ENCODE measurements at places on chromosomes 6 and 20. TPM values are rescaled to one million over a fixed set of nuclear protein-coding genes. Genes with fewer than 3 reads are reported as not detected.

- DNase-seq, result no peak
Observed at GRCh38 chr20:10316582-10316981, 98.0 kb downstream of the SNAP25 start.

DNA sequence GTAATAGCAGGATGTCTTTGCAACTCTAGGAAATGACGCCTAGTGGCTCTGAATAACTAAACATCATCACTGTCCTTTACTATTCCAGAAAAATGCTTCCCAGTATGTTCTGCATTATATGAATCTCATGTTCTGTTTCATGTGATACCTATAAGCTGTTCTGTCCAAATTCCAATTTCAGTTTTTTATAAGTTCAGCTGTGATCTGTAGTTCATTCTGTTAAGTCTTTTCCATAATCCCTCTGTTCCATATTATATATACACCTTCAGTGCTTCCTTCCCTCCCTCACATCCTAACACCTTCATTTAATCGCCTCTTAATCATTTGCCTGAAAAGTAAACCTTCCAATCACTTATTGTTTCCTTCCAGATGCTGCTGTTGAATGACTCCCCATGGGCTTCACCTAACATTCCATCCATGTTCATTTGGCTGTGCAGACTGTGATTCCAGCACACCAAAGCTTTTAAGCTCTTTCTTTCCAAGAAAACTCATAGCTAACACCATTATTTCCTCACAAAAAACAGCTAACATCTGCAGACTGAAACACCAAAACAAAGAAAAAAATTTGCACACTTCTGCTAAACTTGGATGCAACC lies 18.6 kb downstream of the HMGCLL1 start:
- no peak for DNase-seq

DNA sequence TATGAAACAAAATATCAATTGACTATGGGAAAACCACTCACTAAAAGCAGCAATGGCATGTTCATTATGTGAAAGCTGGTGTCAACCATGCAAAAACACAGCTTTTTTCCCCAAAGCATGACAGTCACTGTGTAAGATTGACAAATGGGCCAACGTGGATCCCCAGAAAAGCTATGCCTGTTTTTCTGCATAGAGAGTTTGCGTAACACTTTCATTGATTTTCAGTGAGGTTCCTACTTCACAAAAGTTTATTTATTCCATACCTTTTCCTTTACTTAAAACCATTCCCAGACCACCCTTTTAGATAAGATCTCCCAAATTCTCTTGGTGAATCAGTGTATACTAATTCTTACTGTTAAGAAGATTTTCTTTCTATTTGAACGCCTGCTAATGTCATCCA lies 138.4 kb upstream of the GLP1R start:
- no peak for DNase-seq

GRCh38 chr20:1415667-1416468 lies 23.0 kb upstream of the FKBP1A start:
- DNase-seq, result no peak

- no peak for DNase-seq
Observed at GRCh38 chr6:16688984-16689636, 72.2 kb downstream of the ATXN1 start.

DNA sequence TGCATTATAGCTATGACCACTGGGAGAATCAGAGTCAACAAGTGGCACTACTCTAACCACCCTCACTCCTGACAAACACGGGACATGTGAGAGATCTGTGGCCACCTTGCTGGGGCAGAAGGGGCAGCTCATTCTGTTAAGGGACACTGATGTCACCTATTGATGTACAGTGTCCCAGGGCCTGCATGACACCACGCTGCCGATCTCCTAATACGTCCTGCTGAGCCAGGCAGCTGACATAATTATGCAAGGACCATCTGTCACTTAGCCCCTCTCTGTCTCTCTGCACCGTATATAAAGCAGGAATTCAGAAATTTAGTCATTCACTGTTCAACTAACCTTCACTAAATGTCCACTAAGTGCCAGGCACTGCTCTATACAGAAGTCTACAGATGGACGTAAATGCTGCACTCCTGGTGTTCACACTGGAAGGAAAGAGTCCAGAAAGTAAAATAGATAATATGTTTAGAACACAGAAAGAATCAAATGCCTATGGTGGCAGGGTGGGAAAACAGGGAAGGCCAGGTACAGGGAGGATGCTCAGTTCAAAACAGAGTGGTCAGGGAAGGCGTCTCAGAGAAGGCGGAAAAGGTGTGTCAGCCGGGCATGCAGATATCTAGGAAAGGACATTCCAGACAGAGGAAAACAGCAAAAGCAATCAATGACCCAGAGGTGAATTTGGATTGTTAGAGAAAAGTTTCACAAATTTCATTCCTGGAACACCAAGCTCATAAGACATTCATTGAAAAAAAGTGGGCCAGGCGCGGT lies 173.8 kb downstream of the ZNF217 start:
- no peak for DNase-seq

DNA sequence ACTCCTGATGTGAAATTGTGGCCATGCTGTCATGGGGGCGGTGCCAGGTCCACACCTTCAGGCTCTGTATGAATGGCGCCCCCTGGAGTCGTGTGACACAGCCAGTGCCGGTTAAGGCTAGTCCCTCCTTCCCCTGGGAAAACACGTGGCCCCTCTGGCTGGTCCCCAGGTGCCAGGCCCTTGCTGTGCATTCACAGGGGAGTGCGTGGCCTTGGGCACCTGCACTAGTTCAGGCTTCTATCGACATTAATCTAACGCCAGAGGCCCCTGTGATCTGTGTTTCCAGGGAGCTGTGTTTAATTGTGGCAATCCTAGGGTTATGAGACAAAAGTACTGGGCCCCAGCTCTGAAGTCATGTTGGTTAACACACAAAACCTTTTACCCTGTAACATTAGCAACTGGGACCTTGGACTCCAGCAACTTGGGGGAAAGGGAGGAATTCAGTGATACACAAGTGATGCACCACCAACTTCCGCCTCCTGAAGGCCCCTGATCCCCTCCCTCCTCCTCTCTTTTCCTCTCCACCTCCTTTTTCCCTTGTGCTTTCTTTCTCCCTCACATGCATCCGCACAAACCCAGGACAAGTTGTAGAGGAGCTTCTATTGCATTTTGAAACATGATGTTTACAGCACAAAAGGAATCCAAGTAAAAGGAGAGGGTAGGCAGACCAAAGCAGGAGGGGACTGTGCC lies 74.0 kb downstream of the SSR1 start:
- peak; percentile 92 for DNase-seq

GRCh38 chr6:47031656-47032055 lies 10.5 kb downstream of the ADGRF1 start:
- DNase-seq, result no peak

DNA sequence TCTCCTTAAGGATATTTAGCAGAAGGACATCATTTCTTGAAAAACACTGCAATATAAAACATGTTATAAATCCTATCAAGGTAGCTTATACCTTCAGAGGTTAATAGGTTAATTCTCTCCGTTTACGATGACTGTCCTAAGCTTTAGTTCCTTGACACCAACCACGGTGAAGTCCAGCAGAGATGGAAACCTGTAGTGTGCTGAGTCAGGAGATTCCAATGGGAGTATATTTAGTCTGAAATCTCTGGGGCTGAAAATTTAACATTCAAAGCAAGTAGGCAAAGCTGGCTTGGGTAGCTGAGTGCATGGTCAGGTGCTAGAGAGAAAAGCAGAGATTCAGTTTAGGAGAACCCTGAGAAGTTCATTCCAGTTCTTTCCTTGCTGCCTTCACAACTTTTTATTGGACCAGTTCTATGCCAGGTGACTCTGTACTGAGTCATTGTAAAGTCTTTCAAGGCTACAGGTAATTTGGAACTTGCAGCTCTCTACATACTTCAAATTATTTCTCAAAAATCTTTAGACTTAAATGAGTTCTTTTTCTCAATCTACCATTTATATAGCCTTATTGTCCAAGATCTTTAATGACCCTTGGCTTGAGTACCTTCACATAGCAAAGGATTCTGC lies 1009.4 kb upstream of the FLRT3 start:
- no peak for DNase-seq

DNA sequence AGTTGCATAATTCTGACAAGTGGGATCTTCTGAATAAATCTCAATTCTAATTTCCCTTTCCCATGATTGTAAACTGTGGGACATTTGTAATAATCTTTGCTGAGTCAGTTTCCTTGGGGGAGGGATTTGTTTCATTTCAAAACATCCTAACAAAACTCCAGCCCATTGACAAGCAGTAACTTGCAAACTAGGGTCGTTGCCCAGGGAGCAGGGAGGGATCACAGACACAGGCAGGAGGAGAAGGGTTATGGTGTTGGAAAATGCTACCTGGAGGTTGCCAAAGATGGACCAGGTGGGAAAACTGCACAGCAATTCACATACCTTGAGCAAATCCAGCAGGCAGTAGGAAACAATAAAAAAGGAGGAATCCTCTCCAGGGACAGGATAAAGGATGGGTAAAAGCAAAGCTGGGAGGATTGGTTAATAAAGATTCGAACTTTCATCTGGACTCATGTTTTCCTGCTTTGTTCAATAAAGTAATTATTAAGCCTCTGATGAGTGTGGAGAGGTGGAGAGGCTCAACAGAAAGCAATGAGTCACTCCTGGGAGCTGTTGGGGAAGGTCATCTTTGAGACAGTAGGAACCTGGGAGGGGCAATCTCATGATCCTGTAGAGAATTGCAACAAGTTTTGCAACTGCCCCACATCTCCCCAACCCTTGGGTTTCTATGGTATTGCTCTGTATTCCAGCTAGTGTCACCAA lies 87.3 kb upstream of the AKIRIN2 start:
- DNase-seq, result peak; percentile 50

GRCh38 chr6:54624779-54625178 lies 221.8 kb upstream of the FAM83B start:
- DNase-seq, result no peak

DNA sequence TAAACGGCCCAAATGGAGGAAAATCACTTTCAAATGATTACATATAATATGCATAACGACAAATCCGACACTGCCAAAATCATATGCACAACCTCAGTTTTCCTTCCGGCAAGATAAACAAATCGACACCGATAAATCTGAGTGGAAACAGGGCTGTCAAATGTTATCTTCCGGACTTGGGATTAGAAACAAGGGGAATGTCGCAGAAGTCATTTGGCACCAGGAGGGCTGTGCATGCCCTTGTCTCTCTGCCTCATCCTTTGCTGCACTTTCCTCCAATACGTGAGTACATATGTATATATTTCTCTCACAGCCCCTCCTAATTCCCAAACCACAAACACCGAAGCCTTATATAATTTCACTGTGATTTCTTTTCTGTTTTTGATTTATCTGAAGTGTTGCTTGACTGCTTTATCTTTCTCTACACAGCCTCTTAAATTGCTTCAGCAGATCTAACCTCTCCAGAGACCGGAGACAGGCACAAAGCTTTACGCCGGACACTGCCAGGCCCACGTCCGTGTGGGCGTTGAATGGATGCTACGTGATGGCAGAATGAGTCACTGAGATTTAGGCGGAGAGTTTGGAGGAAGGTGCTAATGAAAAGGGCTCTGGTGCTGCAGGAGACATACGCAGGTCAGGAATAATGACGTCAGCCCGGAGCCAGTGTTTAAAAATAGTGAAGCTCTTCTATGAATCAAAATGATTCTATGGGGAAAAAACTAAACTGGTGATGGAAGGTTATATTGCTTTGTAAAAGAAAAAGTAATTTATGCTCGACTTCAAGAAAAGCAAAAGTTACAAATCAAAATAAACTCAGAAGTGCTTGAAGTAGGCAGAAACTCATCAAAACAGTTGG lies 21.0 kb upstream of the PRELID3B start:
- DNase-seq, result no peak

- DNase-seq, result no peak
Observed at GRCh38 chr20:53623454-53624211, 30.0 kb upstream of the ZNF217 start.

DNA sequence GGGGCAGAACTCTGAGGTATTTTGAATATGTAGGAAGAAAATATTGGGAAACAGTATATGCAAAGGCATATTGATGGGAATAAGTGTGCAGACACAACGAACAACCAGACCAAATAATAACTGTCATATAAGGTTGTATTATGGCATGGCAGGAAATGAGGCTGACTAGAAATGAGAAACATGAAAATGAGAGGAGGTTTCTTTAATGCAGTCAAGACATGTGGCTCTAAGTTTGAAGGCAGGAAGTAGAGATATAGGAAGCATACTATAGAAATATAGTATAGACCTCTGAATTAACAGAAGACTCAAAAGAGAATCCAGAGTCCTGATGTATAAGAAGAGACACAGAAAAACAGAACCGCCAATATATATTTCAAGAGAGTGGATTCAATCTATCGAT lies 459.7 kb upstream of the PTCHD4 start:
- DNase-seq, result no peak

DNA sequence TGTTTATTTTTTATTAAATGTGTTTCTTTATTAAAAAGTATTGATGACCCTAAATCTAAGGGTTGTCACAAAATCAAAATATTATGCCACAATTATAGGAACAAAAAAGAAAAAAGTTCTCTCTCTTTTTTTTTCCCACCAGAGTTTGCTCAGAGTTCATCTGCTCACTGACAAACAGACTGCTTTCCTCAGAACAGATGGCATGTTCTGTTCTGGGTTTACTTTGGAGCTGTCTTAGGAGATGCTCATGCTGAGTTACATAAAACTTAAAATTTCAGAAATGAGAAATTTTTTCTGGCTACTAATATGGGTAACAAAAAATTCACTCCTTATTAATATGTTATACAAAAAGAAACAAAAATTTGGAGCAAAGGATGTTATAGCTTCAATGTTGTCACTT lies 30.3 kb downstream of the STK38 start:
- DNase-seq, result no peak

DNA sequence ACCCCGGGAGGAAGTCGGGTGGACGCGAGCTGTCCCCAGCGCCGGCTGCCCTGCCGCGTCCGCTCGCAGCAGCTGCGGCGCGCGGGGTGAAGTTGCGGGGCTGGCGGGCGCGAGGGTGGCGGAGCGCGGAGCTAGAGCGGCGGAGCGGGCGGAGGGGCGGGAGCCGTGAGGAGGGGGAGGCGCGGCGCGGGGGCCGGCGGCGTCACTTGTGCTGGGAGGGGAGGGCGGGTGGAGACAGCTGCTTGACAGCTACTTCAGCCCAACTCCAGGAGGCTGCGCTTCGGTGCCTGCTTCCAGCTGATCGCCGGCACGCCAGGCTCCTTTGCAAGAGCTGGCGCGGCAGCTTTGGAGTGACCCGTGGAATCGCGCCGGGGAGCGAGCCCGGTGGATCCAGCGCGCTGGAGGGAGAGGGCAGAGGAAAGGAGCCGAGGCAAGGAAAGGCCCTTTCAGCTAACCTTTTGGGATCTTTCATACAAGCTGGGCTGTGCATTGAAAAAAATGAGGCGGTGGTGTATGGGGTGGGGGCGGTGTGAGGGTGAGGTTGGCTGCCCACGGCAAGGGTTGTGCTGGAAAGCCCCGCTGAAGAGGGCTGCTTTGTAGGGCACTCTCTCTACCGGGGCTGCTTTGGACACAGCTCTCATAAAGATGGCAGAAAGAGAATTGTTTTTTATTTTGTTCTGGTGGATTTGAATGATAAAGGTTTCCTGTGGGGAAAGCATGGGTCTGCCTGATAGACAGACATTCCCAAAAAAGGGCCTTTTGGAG lies 24.6 kb downstream of the RIPOR2 start:
- DNase-seq, result peak; percentile 84

Gene KIAA0408
- total RNA-seq, result 50.0 TPM

Gene TMEM217
- 2.1 TPM for total RNA-seq

Gene RGS17
- total RNA-seq, result 0.15 TPM

Gene DBNDD2
- 53.1 TPM for total RNA-seq

Gene MUCL3
- 2.5 TPM for total RNA-seq

Gene WFDC2
- 258 TPM for total RNA-seq

Gene EYA4
- 2.2 TPM for total RNA-seq

Gene HRH3
- total RNA-seq, result not detected

Gene SEL1L2
- total RNA-seq, result not detected

Gene BPHL
- total RNA-seq, result 13.1 TPM
